Stimulated activated CD4-positive, alpha-beta T cell treated with anti-CD3 and anti-CD28 coated beads, TNF-alpha, amount 100 ng/mL, for 1 hour (primary cell): ENCODE measurements at places on chromosomes 1 and 21.

GRCh38 chr1:218537122-218537913 is 192.2 kb downstream of the TGFB2 start:
- DNase-seq, result no peak

DNA sequence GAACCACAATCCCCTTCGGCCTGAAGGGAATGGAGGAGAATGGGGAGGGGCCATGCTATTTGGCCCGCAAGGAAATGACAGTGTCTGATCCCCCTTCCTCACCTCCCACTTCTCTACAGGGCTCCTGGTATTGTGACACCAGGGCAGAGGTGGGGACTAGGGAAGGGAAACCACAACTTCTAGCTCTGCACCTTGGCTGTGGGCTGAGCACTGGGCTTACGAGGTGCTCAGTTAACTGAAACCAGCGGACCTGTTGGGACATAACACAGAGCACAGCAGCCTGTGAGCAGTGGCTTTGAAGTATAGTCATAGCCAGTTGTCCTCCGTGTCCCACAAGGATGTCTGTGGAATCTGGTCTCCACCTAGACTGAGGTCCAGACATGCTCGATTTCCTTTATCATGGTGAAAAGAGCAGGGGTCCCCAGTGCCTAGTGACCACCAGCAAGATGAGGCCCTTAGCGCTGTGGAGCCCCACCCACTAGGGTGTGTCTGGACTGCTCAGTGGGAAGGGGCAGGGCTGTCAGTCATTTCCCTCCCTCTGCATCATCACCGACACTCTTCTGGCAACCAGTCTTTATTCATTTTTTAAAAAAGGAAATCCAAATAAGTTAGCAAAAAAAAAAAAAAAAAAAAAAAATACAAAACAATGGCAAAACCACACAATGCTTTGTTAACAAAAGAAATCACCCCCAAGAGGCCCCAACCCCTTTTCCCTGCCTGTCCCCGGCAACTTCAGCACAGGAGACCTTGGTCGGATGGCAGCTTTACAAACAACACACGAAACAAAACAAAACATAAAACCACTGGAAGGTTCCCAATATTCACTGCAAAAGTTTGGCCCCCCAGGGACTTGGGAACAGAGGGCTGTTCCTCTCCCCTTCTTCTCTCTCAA is 3.0 kb downstream of the MYOG start:
- DNase-seq, result no peak

- no peak for DNase-seq
These were observed 11.7 kb downstream of the IQGAP3 start for GRCh38 chr1:156560585-156561163.

GRCh38 chr1:116448785-116449385 is 75.8 kb downstream of the ATP1A1 start:
- no peak for DNase-seq
